ENCODE measurements at places on chromosomes 3 and 15. TPM values are rescaled to one million over a fixed set of nuclear protein-coding genes. Genes with fewer than 3 reads are reported as not detected.

GRCh38 chr3:46848271-46849044 lies 14.8 kb downstream of the MYL3 start:
- peak; percentile 30 for DNase-seq

DNA sequence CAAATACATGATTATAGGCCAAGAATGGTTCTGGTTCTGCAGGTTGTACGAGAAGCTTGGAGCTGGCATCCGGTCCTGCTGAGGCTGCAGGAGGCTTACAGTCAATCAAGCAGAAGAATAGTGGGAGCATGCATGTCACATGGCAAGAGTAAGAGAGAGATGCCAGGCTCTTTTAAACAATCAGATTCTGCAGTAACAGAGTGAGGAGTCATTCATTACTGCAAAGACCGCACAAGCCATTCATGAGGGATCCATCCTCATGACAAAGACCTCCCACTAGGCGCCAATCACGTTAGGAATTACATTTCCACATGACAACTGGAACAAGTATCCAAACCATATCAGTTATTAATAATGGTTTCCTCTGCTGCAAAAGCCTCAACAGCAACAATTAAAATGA lies 536.8 kb downstream of the CADM2 start:
- no peak for DNase-seq

DNA sequence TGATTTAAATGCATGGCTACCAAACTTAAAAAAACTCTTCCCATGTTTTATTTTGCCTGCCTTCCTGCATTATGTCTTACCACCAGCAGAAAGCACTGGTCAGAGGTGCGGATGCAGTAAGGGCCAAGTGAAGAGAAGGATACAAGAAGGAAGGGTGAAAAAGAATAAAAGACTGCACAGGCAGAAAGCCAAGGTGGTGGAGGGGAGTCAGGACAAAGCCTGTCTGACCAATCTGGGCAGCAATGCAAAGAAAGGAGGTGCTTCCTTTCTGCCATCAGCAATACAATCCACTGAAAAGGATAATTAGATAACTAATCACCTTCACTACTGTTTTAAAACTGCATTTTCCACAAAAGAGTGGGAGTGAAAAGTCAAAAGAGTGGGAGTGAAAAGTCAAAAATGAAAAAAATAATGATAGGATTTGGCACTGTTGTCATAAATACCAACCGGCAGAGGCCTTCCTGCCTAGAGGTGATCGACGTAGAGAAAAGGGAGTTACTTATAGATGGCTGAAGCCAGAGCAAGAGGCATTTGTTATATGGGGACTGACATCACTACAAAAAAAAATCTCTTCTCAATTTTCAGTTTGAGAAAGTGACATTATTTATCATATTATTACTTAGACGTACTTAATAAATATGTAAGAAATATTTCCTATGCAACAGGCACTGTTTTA lies 385.3 kb downstream of the TBC1D5 start:
- no peak for DNase-seq

DNA sequence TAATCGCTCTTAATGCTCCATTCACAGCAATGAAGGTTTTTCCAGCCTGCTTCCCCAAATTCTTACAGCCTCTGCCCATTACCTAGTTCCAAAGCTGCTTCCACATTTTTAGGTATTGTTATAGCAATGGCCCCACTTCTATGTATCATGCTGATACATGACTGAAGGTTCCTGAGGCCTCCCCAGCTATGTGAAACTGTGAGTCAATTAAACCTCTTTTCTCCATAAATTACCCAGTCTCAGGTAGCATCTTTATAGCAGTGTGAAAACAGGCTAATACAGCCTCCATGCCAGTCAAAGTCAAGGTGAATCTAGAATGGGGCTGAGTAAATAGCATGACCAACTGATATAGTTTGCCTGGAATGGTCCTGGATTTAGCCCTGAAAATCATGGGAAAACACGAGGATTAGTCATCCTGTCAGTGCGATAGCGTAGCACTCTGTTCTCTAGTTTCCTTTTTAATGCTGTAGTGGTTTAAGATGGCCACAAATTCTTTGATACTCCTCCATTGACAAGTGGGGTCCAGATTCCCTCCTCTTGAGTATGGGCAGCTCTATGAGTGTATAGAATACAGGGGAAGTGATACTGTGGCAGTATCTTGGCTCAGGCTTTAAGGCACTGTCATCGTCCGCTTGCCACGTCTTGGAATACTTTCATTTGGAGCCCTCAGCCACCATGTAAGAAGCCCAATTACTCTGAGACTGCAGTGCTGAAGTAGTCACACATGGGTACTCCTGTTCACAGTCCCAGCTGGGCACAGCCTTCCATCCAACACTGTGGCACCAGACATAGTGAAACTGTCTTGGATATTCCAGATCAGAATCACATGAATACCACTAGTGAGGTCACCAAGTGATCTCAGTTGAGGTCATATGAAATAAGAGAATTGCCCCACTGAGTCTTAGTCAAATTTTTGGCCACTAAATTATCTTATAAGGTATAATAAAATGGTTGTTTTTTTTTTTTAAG lies 94.0 kb upstream of the PLCL2 start:
- DNase-seq = no peak

- no peak for DNase-seq
These were observed 61.2 kb downstream of the PAK2 start for GRCh38 chr3:196800742-196801434.

- no peak for DNase-seq
These were observed 40.2 kb downstream of the IDH2 start for GRCh38 chr15:90062023-90062442.

DNA sequence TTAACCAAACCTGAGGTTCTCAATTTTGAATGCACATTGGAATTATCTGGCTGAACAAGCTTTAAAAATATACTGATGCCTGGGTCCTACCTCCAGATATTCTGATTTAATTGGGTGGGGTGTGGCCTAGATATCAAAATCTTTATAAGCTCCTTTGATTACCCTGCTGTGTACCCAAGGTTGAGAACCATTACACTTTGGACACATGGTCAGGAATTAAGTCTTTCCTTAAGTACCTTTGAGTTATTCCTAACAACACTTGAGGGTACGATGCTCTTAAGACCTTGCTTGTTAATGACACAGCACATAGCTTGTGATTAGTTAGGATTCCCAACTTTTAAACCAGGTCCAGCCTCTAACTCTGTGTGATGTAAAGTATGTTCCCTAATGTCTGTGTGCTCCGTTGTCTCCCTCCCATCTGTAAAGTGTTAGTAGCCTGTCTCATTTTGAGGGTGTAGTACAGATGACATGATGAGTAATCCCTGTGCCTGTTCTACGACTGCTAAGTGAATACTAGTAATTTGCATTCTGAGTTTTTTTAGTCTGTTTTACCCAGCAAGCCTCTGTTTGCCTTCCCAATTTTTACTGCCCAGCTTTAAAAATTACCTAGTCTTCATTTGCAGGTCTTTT lies 154.9 kb downstream of the KLHL25 start:
- peak; percentile 64 for DNase-seq

- DNase-seq = no peak
These were observed 38.1 kb downstream of the FOXL2 start for GRCh38 chr3:138908846-138909245.

DNA sequence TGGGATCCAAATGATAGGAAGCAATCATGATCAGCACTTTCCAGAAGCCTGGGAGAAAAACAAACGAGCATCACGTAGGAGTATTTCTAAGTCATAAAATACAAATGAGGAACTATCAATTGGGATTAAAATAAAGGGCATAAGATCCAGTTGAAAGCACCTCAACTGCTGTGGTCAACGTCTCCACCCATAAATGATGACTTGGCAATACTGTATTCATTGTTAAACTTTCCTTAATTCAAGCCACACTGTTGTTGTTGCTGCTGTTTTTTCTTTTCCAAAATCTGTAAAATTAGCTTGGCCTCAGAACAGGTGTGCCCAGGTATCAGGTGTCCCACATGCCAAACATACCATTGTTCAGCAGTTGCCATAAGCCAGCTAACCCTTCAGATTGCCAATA lies 395.8 kb downstream of the NTRK3 start:
- DNase-seq = no peak

DNA sequence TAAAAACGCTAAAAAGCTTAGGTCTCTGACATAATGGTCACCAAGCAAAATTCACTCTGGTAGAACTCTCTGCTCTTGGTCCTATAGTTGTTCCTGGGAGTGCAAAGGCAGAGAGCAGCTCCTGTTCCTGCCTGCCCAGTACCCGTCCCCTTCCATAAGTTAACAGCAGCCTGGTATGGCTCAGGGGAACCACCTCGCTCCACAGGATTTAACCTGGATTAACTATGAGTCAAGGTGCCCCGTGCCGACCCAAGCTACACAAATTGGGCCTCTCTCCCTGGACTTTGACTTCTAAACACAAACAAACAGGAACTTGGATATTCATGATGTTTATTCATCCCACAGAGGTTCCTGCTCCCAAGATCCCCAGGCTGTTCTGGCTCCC lies 32.1 kb downstream of the SCAP start:
- no peak for DNase-seq

- no peak for DNase-seq
These were observed 239.0 kb upstream of the TRIM42 start for GRCh38 chr3:140438736-140439470.

- DNase-seq = peak; percentile 11
These were observed 65.8 kb upstream of the CADPS start for GRCh38 chr3:62940771-62941563.

DNA sequence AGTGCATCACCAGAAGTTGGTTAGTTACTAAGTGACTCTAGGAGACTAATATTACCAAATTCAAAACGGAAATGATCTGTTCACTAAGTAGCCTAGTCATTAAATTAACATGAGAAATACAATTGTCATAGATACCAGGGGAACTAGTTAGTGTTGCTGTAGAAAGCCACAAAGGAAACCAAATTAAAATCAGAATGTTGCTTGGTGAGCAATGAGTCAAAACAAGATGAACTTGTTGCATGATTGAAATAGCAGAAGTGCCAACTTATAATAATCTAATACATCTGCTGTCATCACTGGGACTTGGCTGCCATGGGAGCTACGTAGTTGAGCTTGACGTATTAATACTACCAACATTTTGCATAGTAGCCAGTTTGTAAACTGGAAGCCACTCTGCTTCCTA lies 458.1 kb downstream of the DIPK2A start:
- DNase-seq = no peak

- no peak for DNase-seq
These were observed 40.5 kb upstream of the CSPG4 start for GRCh38 chr15:75753145-75753544.

DNA sequence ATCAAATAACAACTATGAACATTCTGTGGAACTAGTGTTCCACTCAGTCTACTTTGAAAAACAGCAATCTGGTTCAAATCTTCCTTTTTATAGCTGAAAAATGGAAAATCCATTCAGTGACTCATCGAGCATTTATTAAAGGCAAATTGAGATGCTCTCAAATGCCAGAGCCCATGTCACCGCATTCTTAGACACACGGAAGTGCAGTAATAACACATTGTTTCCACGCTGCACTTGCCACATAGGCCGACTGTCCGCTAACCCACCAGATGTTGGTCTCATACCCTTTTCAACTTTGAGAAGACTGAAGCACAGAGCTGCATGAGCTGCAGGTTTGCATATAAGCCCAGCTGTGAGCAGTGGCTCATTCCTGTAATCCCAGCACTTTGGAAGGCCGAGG lies 95.9 kb downstream of the TMEM266 start:
- no peak for DNase-seq

DNA sequence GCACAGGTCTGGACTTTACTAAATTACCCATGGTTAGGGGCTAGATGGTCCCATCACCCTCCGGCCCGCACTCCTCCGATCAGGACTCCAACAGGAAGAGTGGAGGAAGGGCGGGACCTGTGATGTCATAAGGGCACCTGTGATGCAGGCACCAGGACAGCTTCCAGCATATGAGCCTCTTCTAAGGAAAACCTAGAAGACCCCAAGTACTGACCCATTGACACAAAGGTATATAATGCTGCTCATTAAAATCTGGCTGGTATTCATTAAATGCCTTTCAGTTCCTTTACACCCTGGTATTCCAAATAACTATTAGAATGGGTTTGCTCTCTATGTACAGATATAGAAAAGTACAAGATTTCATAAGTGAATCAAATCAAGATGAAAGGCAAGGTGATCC lies at the start of gene IQCF5:
Gene IQCF5, minus strand, starts transcription at position 101 of the 400 bp plus-strand sequence. Its CDS starts 70 bp downstream, at position 31.
- no peak for DNase-seq

DNA sequence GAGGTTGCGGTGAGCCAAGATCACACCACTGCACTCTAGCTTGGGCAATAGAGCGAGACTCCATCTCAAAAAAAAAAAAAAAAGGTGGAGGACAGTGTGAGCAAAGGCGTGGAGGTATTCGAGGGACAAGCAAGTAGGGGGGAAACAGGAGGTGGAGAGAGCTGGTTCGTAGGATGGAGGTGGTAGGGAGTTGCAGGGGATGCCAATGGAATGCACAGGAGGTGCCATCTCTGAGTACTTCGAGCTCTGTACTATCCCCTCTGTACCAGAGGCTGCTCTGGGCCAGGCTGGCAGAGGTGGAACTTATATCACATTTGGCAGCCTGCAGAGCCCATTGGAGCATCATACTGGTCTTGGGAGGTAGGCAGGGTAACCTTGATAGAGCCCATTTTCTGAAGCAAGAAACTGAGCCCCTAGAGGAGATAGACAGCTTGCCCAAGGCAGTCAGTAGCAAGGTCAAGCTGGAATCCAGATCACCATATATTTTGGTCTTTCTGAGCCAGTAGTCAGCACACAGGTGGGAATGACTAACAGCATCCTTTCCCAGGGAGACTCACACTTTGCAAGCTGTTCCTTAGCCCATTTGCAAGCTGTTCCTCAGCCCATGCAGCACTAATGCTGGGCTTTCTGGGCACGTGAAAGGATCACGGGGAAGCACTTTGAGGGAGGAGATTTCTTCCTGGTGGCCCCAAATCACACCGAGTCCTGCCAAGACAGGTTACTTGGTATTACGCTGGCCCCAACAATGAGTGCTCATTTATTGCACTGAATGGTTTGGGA lies 9.2 kb upstream of the CCDC33 start:
- no peak for DNase-seq

- peak; percentile 56 for DNase-seq
These were observed 256.2 kb upstream of the IL12A start for GRCh38 chr3:159732172-159733111.

- no peak for DNase-seq
These were observed 86.1 kb downstream of the LIPC start for GRCh38 chr15:58517682-58518525.

GRCh38 chr3:167151636-167152035 lies 228.5 kb downstream of the ZBBX start:
- no peak for DNase-seq

GRCh38 chr3:15384510-15385237 lies 42.7 kb downstream of the METTL6 start:
- DNase-seq = no peak

GRCh38 chr15:58585693-58586443 lies 154.1 kb downstream of the LIPC start:
- DNase-seq = no peak

GRCh38 chr3:8713901-8714759 lies 19.5 kb upstream of the CAV3 start:
- peak; percentile 37 for DNase-seq

- DNase-seq = peak; percentile 68
These were observed 38.4 kb downstream of the ITPR1 start for GRCh38 chr3:4531478-4532025.

The HAPLN3 gene
- total RNA-seq = 4.1 TPM

The ALG1L2 gene
- not detected for total RNA-seq

The MYLK gene
- 75.9 TPM for total RNA-seq

The KNG1 gene
- total RNA-seq = not detected

The LYZL4 gene
- total RNA-seq = not detected

The SNURF gene
- total RNA-seq = 7.5 TPM

The CYP1A2 gene
- not detected for total RNA-seq

The GABRR3 gene
- total RNA-seq = not detected

The LRRC34 gene
- 5.4 TPM for total RNA-seq

The CISH gene
- 1.6 TPM for total RNA-seq

The DCP1A gene
- 13.4 TPM for total RNA-seq

The ZKSCAN7 gene
- total RNA-seq = 7.4 TPM

The SNTN gene
- total RNA-seq = not detected
